ENCODE measurements at places on chromosomes 3 and 15.
A peak's percentile ranks its signal among the peaks of the same experiment; 100 is the strongest.

DNA sequence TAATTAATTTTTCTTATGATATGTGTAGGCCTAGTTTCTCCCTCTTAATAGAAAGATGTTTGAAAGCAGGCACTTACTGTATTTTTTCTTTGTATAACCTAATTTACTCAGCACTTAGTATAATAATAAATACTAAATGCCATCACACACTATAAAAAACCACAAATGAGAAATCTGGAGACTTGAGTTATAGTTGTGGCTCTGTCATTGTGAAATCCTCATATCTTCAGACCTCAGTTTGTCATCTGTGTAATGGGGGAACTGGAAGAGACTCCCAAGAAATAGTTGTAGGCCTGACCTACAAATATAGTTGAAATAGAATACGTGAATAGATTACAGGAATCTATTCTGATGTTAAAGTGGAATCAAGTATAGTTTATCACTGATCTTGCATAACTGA, 287.6 kb upstream of the DPH6 start:
- no peak for DNase-seq

DNA sequence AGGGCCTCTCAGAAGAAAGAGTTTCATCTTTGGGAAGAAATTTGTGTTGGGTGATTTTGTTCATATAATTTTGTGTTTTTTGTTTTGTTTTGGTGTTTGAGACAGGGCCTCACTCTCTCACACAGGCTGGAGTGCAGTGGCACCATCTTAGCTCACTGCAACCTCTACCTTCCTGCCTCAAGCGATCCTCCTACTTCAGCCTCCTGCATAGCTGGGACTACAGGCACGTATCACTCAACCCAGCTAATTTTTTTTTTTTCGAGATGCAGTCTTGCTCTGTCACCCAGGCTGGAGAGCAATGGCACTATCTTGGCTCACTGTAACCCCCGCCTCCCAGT, 29.0 kb upstream of the PIK3CB start:
- DNase-seq = no peak

GRCh38 chr3:151722856-151723255, 10.9 kb upstream of the AADACL2 start:
- no peak for DNase-seq

- DNase-seq = no peak
These were observed 16.6 kb downstream of the EAF1 start for GRCh38 chr3:15443826-15444524.

- peak; percentile 46 for DNase-seq
These were observed 28.1 kb downstream of the CPNE4 start for GRCh38 chr3:132006605-132007204.

- DNase-seq = no peak
These were observed 9.6 kb upstream of the TRPM1 start for GRCh38 chr15:31111091-31111647.

- no peak for DNase-seq
These were observed 7.5 kb downstream of the XIRP1 start for GRCh38 chr3:39184968-39185285.

DNA sequence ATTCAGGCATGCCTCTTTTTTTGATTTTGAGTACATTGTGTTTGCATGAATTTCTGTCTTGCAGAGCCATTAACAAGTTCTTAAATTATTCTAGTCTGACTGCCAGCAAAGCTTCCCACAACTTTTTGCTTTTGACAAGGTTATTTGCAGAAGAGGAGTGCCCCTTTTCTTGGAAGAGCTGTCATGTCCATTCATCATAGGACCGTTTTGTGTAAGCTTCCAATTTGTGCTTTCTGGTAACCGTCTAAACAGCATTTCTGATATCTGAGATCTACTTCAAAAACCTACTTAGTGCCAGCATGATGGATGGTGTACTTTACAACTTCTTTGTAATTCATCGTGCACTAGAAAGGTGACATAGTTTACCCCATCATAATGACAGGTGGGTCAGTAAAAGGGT, 379.7 kb downstream of the NAALADL2 start:
- DNase-seq = no peak

GRCh38 chr15:38079236-38079635, 144.8 kb downstream of the TMCO5A start:
- no peak for DNase-seq

- DNase-seq = no peak
These were observed 19.5 kb downstream of the CD47 start for GRCh38 chr3:108071368-108071767.

DNA sequence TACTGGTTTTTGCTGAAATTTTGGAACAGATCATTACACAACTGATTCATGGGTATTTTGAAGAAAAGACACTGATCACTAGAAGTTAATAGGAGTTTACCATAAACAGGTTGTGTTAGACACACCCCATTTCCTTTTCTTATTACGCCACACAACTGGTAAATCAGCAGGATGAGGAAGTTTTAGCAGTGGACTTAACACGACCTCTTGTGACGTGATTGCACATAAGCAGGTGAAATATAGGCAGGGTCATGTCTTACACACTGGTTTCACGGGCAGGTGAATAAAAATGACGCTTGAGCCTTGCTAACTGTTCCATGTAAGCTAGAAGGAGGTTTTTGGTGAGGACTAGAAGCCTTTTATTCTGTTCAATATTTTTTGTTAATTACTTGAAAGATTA, 27.1 kb upstream of the TPRG1 start:
- DNase-seq = peak; percentile 16

GRCh38 chr15:38017721-38018120, 83.3 kb downstream of the TMCO5A start:
- no peak for DNase-seq

DNA sequence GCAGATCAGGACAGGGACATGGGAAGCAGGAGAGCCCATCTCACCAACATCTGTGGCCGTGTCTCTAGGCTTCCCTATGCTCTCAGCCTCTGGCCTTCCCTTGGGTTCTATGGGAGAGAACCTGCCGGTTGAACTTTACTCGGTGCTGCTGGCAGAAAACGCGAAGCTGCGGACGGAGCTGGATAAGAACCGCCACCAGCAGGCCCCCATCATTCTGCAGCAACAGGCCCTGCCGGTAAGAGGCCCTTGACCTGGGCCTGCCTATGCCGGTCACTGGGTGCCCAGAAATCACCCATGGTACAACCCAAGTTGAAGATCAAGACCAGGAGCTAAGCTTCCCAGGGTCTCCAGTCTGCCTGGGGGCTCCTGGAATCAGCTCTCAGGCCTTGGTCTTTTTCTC, 34.8 kb downstream of the CYP11A1 start:
- no peak for DNase-seq

DNA sequence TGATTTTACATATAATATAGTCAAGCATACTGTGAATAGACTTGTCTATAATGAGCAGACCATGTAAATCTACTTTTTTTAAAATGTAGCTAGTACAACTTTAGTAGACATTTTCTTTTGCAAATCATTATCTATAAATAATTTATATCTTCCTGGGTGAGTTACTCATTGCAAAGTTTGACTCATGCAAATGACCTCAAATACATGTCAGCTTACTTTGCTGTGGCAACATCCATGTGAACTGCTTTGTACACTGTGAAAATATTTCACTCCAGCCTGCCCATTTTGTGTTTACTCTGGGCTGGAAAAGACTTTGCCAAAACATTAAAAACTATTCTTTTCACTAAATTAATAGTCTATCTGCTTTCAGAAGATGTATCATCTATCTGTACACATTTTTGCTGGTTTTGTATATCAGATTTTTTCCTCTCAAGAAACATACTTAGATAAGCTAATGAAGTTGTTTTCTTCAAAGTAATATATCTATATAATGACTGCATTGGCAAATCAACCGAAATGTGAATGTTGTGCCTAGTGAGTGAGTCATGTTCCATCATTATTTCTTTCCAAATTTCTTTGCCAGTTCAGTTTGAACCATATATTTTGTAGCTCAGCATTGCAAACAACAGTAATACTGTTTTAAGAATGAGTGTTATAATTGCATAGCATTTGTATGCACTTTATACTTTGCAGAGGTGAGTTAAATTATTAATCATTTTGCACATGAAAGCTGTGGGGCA, 26.5 kb downstream of the IGSF10 start:
- DNase-seq = no peak

- DNase-seq = no peak
These were observed 89.7 kb downstream of the LIPC start for GRCh38 chr15:58521293-58521991.

- DNase-seq = peak; percentile 60
These were observed 104.5 kb downstream of the RPLP1 start for GRCh38 chr15:69557020-69557706.

- no peak for DNase-seq
These were observed 32.3 kb upstream of the APH1B start for GRCh38 chr15:63244976-63245645.

- DNase-seq = no peak
These were observed 372.3 kb upstream of the TGFBR2 start for GRCh38 chr3:30233913-30234646.

- DNase-seq = no peak
These were observed 38.3 kb downstream of the PIK3CA start for GRCh38 chr3:179186426-179186825.

Data from COR-L47 (cell line).